ENCODE measurements at places on chromosomes 5 and 9. TPM values are rescaled to one million over a fixed set of nuclear protein-coding genes. Genes with fewer than 3 reads are reported as not detected.

DNA sequence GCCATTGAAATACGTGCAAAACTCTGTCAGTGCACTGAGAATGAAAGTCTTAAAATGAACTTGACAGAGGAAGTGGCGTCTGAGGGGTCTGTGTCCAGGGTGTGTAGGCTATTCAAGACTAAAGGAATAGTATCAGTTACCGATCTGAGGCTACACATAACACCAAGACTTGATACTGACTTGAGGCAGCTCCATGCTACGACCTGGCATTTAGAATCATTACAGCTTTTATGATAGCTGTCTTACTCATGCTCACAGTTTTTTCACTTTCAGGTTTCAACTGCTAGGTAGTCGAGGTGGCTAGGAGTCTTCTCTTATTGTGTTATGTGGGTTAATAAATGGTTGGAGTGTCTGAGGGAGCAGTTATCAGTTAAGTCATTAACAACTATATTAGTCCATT lies 92.8 kb upstream of the SLCO6A1 start:
- DNase-seq: peak; percentile 40

- DNase-seq: no peak
Observed at GRCh38 chr9:9102295-9102694, 1302.7 kb upstream of the DMAC1 start.

DNA sequence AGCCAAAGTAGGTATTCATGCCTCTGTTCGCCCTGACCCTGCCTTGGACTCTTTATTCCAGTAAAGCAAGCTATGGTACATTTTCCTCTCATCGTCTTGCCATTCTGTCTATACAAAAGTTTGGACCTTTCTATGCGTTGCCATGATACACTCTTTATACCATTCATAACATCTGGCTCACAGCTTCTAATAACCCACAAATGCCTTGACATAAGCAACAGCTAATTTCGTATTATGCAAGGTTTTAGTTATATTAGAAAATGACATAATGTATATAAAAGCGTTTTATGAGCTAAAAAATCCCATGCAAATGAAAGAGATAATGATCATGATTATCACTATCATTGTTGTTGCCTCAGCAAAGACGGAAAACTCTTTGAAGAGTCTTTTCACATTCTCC lies 265.7 kb downstream of the TMEM167A start:
- no peak for DNase-seq

DNA sequence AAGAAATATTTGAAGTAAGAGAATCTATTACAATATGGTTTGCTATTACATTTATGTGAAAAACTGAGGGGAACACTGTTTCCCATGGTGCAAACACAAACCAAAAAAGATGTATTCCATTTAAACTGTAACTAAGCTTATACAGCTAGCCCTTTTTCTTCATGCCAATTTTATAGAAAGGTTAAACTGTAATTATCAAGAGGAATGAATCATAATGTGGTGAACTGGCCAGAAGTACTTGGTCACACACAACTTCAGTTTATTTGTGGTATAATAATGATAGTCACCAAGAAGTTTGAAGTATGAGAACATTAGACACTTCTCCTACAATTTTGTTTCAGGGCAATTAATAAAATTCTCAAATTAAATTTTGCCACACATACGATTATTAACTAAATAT lies 177.9 kb downstream of the XRCC4 start:
- no peak for DNase-seq

Gene ADRB2
- polyA plus RNA-seq: 0.57 TPM

DNA sequence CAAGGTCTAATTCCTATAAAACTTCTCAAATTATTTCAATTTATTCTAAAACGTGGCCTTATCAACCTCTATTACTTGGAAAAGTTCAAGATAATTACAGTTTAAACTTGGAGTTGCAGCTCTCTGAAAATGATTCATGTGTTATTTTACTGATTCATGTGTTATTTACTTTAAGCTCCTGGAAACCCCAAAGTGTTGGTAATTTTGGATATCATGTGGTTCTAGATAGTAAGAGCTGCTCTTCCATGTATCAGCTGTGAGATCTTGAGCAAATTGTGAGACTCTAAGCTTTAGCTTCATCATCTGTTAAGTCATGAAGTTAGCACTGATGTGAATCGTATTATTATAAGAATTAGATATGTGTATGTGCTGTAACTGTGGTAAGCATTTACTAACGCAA lies 749.2 kb downstream of the TLE4 start:
- DNase-seq: no peak

DNA sequence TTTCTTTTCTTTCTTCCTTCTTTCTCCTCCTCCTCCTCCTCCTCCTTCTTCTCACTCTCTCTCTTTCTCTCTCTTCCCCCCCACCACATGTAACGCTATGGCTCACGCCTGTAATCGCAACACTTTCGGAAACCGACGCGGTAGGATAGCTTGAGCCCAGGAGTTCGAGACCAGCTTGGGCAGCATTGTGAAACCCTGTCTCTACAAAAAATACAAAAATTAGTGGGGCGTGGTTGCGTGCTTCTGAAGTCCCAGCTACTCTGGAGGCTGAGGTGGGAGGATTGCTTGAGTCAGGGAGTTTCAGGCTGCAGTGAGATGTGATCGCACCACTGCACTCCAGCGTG lies 736 bp upstream of the GLDC start:
- DNase-seq: no peak

- DNase-seq: no peak
Observed at GRCh38 chr9:83981126-83981871, 694 bp downstream of the RMI1 start.

GRCh38 chr5:174806729-174807128 lies 82.3 kb downstream of the MSX2 start:
- no peak for DNase-seq

Gene PTPRD
- 12.0 TPM for polyA plus RNA-seq
